RCC 7860 (cell line): ENCODE measurements at places on chromosomes 12 and 14.

- no peak for DNase-seq
These were observed 81.1 kb upstream of the CPM start for GRCh38 chr12:69014047-69014446.

DNA sequence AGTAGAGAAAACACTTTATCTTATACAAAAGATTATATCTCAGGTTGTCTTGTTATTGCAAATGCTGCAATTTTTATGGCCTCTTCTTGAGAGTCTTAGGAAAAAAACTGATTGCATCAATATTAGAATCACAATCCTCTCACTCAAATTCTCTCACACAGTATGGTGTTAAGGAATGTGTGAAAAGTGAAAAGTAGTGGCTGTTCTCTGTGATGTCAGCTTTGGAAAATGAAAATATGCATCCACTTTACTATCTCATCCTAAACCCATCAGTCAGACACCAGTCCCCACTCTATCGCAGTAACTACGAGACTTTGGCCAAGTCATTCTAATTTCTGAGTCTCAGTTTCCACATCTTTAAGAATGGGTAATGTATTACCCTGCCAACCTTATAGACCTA is 32.6 kb upstream of the NTF3 start:
- DNase-seq: no peak

DNA sequence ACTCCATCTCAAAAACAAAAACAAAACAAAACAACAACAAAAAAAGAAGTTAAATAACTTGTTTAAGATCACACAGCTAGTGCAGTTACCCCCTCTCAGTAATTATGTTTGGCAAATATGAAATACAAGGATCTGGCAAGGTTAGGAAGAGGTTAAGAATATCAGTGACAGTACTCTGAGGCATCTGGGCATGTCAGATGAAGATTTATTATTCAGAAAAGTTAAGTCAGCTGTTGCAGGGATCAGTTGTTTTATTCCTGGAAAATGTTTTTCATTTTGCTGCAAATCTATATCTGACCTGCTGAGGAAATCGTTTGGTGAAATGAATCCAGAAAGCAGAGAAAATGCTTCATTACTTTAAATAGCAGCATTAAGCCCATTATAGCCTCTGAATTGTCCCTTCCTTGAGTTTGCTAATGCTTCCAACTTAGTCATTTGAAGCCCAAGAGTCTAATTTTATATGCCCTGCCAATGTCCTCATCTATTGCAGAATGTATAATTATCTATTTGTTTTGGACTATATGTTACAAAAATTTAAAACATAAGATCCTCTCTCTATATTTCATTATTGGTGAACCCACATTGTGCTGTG is 8.1 kb downstream of the GPX2 start:
- no peak for DNase-seq

GRCh38 chr14:62253911-62254310 is 491.7 kb downstream of the SNAPC1 start:
- no peak for DNase-seq

DNA sequence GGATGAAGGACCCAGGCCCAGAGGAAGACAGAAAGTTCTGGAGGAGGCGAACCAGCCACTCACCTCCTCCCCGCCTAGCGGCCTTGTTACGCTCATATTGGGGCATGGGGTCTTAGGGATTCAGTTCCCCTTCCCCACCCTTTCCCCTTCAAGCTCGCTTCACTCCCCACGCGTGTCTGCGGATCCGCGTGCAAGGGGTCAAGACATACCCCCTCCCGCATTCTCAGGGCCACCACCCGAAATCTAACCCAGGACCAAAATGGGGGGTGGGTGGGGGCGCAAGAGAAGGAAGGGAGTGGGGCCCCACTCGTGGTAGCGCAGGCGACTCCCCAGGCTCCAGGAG is 584 bp upstream of the RFX4 start:
- no peak for DNase-seq

- DNase-seq: peak; percentile 86
These were observed 37.5 kb downstream of the MAP3K9 start for GRCh38 chr14:70771781-70772212.
